ENCODE measurements at places on chromosomes 13 and 19.

DNA sequence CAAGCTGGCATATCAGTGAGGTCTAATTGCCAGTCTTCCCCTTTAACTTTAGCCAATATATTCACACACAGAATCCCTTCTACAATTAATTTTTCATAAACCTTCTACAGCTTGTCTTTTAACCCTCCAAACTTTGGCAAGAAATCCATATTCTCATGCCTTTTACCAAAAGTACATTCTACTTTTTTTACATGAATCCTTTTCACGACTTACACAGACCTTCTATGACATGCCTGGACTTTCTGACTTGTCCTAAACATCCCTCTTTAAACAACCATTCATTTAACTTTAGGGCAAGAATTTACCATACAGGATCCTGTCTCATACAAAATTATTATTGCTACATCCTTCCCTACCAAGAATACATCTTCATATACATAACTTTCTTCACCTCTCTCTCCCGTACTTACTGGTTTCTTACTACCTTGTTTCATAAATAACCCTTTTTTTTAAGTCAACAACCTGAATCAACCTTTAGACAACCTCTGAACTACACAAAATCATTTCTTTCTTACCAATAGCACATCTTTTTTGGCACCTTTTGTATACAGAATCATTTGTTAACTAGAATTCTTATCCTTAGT, 23.5 kb downstream of the ZNF544 start:
- DNase-seq = no peak

DNA sequence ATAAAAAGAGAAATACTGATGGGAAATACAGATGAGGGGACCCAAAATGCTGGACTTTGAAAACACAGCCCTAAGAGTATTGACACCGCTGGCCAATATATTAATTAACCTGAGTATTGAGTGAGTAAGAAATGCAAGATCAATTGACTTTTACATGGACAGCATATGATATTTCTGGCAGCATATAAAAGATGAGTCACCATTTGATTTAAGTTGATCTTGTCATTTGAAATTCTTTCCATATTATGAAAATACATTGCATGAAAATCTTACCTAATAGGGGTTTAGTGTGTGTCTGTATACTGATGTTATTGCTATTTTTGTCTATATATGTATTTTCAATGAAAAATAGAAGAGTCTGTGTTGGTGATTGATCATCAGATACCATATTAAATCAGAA, 619.6 kb downstream of the KCTD12 start:
- no peak for DNase-seq

DNA sequence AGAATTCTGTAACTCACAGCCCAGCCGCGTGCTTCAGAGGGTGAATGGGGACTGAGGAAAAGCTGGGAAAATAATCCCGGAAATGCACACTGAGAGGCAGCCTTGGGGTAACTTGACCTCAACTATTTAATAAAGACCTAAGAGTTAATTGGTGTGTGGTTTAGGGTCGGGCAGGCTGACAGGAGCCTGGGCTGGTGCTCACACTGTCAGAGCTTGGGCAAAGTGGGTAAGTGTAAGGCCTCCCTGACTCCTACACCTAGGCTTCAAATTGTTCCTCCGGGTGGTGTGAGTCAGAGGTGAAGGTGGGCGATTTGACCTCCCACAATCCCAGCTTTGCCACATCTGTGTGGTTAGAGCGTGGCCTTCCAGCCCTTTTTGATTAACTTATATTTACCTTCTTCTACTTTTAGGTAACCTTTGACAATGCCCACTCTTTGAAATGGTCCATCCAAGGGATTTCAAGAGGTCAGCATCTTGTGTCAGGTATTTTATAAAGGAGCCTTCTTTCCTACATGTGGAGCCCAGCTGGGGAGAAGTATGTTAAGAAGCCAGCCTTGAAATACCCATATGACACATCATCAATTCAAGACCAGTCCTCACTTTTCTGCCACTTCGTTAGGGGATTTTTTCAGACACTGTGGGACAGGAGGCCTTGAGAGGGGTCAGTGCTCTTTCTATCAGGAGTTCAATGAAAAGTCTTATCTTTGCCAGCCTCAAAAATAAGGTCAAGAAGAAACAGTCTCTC, 114.2 kb downstream of the NUFIP1 start:
- no peak for DNase-seq

- no peak for DNase-seq
These were observed 4.0 kb downstream of the HSD11B1L start for GRCh38 chr19:5684694-5685430.

GRCh38 chr19:12938779-12939601, 581 bp downstream of the CALR start:
- no peak for DNase-seq

DNA sequence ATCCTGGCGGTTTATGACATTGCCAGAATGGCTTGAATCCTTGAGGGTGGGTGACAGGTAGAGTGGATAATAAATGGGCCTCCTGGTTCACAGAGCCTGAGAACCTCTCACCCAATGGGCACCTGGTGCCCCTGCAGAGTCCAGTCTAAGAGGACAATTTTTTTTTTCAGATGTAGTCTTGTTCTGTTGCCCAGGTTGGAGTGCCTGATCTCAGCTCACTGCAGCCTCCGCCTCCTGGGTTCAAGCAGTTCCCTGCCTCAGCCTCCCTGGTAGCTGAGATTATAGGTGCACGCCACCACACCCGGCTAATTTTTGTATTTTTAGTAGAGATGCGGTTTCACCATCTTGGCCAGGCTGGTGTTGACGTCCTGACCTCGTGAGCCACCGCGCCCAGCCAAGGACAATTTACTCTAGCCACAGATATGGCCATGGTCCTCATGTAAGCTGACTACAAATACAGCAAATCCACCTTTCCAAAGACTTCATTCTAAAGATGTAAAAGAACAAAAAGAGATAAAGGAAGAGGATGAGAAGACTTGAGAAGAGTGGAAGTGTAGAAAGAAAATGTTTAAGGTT, 33.0 kb downstream of the COL4A2 start:
- DNase-seq = peak; percentile 65

GRCh38 chr13:62014299-62014698, 598.6 kb upstream of the PCDH20 start:
- DNase-seq = no peak

DNA sequence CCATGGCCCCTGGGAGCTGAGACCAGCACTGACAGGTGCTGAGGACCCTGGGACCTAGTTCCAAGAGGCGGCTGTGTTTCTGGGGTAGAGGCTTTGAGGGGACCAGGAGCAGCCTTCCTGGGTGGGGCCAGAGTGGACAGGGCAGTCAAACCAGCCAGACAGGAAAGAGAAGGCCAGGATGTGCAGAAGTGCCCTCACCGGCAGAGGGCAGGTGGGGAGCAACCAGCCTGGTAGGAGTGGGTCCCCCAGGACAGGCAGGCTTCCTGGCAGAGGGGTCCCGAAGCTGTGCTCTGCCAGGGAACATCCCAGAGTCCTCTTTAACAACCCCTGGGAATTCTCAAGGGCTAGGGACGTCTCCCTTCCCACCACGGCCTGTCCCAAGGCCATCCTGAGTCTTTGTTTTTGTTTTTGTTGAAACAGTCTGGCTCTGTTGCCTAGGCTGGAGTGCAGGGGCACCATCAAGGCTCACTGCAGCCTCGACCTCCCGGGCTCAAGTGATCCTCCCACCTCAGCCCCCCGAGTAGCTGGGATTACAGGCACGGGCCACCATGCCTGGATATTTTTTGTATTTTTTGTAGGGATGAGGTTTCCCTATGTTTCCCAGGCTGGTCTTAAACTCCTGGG, 3.0 kb upstream of the HIPK4 start:
- DNase-seq = no peak

GRCh38 chr13:54912367-54912766, 1883.8 kb downstream of the OLFM4 start:
- no peak for DNase-seq

DNA sequence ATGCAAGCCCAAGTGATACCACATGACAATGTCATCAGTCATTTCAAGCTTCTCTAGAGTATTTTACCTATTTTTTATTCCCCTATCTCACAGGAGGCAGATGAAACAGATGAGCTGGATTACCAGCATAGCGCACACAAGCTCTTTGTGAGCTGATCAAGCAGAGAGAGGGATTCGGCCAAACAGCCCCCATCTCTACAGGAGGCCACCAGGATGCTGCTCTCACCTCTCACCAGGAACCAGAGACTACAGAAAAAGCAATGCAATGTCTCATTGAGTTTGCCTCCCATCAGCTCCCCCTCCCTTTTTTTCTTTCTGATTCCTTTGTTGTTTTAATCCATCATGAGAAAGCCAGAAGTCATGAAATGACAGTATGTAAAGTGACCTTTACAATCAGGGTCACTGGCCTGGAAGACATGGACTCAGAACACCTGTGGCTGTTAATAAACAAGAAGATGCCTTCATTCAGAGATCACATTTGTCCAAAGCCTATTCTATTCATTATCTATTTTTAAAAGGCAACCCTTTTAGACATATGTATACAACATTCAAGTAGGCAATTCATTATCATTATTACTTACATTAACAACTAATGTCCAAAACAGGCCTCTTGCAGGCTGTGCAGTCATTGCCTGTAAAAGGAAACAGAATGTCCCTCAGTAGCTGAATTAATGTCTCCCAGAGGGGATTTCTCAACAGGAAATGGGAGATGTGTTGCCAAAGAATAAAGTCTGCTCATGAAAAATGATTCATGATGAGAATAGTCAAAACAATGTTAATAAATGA, 656.6 kb downstream of the TBC1D4 start:
- no peak for DNase-seq

- DNase-seq = no peak
These were observed 123.8 kb downstream of the ENOX1 start for GRCh38 chr13:43662976-43663375.
